ENCODE measurements at places on chromosomes 5 and 9. TPM values are rescaled to one million over a fixed set of nuclear protein-coding genes. Genes with fewer than 3 reads are reported as not detected.

LCN1 gene
- 0.60 TPM for total RNA-seq

BHMT gene
- not detected for total RNA-seq

TRPM6 gene
- total RNA-seq = 0.02 TPM

DDX4 gene
- not detected for total RNA-seq

C9orf153 gene
- total RNA-seq = not detected

RANBP3L gene
- 1.2 TPM for total RNA-seq

CMBL gene
- 20.5 TPM for total RNA-seq

PHF24 gene
- total RNA-seq = 0.30 TPM

SLC34A3 gene
- not detected for total RNA-seq

PCDHB5 gene
- total RNA-seq = 10.2 TPM

PCDHGC4 gene
- 0.72 TPM for total RNA-seq

PTTG1 gene
- 8.6 TPM for total RNA-seq

ZDHHC11B gene
- not detected for total RNA-seq

DNA sequence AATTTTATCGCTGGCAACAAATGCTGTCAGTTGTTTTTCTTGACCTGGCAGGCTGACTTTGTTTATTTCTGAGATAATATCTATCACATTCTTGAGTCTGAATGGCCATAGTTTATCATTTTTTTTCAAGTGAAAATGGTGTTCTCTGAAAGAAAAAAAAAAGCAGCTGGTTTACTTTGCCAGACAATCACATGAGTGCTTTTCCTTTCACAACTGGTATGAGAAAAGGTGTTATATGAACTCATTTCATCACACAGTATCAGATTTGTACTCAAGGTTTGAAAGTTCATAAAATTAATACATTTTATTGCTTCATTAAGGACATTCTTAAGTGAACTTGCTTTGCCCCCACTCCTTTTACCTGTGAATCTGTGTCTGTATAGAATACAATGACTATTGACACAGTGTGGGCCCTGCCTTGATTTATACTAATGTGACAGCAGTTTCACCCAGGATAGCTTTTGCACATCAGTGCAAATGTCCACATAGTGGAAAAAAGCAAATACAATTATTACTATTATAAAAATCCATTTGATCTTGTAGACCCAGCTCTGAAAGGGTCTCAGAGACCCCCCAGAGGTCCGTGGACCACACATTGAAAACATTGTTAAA lies 33.1 kb upstream of the PRLR start:
- no peaks in the 10 kb centered on the region for H3K36me3 ChIP-seq
- DNase-seq = no peak
- no peaks in the 10 kb centered on the region for H3K4me1 ChIP-seq
- no peak overlapping the region for H3K4me3 ChIP-seq

- H3K27me3 ChIP-seq = peaks cover 25% of the 10 kb centered on the region
- no peaks in the 10 kb centered on the region for H3K4me1 ChIP-seq
- no peak for DNase-seq
- H3K36me3 ChIP-seq = no peaks in the 10 kb centered on the region
Observed at GRCh38 chr9:31790720-31791119, 593.7 kb upstream of the ACO1 start.

DNA sequence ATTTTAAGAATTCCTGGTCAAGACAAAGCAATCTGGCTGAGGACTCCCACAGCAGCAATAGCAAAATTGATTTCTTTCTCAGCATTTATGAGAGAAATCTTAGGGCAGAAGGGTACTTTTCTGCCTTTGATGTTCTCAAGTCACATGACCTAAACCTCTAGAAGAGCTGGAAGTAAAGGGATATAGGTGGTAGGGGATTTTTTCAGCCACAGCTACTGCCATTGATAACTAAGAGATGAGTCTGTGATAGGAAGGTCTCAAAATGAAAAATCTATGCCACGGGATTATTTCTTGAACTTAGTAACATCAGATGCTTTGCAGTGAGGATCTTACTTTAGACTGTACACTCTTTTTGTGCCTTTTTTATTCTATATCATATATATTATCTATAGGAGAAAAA lies 35.6 kb downstream of the IL6ST start:
- no peak overlapping the region for H3K4me3 ChIP-seq
- no peak overlapping the region for H3K27ac ChIP-seq
- H3K4me1 ChIP-seq = no peaks in the 10 kb centered on the region
- peaks cover 26% of the 10 kb centered on the region for H3K36me3 ChIP-seq
- DNase-seq = no peak

DNA sequence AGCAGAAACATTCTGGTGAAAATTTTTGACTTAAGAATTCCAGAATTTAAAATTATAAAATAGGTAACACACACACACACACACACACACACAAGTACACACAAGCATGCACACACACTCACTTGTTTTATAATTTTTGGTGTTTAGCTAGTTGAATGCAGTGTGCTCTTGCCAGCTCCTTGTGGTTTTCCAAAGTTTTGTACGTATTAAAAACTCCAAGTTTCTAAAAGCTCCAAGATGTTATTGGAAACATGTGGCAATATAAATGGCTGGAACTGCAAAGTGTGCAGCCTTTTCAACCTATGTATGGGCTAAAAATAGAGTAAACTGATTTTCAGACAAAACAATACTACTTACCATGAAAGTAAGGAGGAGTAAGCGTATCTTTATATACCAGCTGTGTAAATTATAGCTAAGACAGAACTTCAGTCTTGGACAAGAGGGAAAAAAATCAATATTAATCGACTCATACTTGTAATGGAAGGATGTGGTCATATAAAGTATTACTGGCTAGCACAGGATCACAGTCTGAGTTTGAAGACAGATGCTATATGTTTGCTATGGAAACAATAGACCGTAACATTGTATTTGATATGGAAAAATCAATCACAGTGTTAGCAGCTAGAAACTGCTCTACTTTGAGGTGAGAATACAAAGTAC lies 727.1 kb upstream of the GRAMD2B start:
- H3K4me3 ChIP-seq = no peak overlapping the region
- no peaks in the 10 kb centered on the region for H3K27me3 ChIP-seq
- no peak overlapping the region for H3K27ac ChIP-seq
- H3K4me1 ChIP-seq = peaks cover 31% of the 10 kb centered on the region

DNA sequence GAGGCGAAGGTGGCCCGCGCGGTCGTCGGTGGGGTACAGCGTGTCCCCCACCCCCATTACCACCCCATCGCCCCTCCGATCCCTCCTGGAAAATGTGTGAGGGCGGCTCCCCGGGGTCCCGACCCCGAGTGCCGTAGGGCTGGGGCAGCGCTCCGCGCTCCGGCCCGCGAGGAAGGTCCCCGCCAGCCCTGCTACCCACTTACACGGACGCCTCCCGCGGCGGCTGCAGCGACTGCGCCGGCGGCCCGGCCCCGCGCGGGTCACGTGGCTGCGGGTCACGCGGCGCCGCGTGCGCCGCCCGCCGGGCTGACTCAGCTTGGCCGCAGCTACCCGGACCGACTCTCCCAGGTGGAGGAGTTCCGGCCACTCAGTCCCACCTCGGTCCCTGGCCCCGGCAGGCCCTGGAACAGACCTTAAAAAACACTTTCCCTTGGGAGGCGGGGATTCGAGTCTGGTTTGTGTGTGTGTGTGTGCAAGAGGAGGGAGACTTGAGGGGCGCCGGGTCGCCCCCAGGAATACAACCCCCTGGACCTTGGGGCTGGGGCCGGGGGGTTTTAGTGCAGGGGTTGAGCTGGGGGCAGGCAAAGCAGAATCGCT lies at the start of gene GNPDA1:
TSS of gene GNPDA1 (minus strand) at position 236 of the 597 bp plus-strand sequence. CDS start 992 bp downstream, outside the sequence.
- no peak for DNase-seq
- H3K4me3 ChIP-seq = peak within 1 kb of the TSS; percentile 86
- H3K27ac ChIP-seq = peak within 1 kb of the TSS; percentile 98
- no peaks in the 10 kb centered on the region for H3K27me3 ChIP-seq
- no peaks in the 10 kb centered on the region for H3K36me3 ChIP-seq

- H3K27ac ChIP-seq = no peak overlapping the region
- H3K36me3 ChIP-seq = no peaks in the 10 kb centered on the region
- peak; percentile 43 for DNase-seq
- peaks cover 31% of the 10 kb centered on the region for H3K4me1 ChIP-seq
Observed at GRCh38 chr5:156505101-156505500, 178.1 kb downstream of the SGCD start.

DNA sequence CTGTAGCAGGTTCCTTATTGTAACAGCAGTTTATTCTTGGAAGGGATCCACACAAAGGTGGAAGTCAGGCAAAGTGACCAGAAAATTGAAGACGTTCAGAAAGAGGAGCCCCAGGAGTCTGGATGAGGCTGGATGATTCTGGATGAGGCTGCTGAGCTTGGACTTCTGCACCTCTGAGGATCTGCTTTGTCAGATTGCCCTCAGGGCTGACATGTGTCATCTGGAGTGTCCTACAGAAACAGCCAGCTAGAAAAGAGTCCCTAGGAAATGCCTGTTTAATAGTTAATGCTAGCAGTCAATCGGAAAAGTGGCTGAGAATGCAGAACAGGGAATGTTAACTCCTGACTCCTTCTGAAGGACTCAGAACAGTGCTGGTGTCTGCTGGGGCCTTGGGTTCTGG lies 236.4 kb downstream of the LRRC70 start:
- DNase-seq = no peak
- no peak overlapping the region for H3K4me3 ChIP-seq
- no peaks in the 10 kb centered on the region for H3K4me1 ChIP-seq
- H3K27me3 ChIP-seq = peaks cover 3% of the 10 kb centered on the region
- no peaks in the 10 kb centered on the region for H3K36me3 ChIP-seq
- H3K27ac ChIP-seq = no peak overlapping the region

DNA sequence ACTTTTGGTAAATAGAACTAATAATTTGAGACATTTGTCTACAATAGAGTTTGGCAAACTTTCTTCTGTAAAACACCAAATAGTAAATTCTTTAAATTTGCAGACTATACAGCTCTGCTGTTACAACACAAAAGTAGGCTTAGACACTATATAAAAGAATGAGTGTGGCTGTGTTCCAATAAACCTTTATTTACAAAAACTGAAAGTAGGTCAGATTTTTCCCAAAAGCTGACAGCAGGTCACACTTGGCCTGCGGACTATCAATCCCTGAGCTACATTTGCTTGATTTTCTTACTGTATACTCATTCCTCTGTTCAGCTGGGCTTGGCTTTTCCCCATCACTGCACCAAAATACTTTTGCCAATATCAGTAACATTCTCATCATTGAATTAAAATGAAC lies 189.4 kb downstream of the COMMD10 start:
- H3K4me3 ChIP-seq = no peak overlapping the region
- no peak overlapping the region for H3K27ac ChIP-seq
- H3K27me3 ChIP-seq = no peaks in the 10 kb centered on the region
- peaks cover 5% of the 10 kb centered on the region for H3K4me1 ChIP-seq

DNA sequence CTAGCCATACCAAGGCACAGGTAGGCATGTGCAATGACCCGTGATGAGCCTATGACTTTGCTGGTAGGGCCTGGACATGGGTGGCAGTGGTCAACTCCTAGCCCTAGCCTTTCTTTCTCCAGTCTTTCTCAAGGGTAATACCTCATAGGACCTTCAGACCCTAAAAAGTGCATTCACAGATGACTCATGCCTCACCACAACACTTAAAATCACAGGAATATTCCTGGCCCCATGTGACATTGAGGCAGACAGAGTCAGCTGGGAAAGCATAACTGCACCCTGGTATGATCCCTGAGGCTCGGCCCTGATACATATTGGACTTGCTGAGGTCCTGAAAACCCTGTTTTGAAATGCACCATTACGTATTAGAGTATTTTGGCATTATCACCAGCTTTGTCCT lies 449.5 kb downstream of the HINT1 start:
- H3K27ac ChIP-seq = no peak overlapping the region
- H3K4me1 ChIP-seq = peaks cover 8% of the 10 kb centered on the region
- H3K36me3 ChIP-seq = no peaks in the 10 kb centered on the region
- H3K27me3 ChIP-seq = no peaks in the 10 kb centered on the region

- no peak overlapping the region for H3K27ac ChIP-seq
- H3K36me3 ChIP-seq = peaks cover 2% of the 10 kb centered on the region
- no peaks in the 10 kb centered on the region for H3K4me1 ChIP-seq
- H3K27me3 ChIP-seq = no peaks in the 10 kb centered on the region
- DNase-seq = peak; percentile 77
Observed at GRCh38 chr5:195401-196160, 4.3 kb downstream of the LRRC14B start.

- DNase-seq = no peak
- no peak overlapping the region for H3K27ac ChIP-seq
- H3K4me1 ChIP-seq = no peaks in the 10 kb centered on the region
- no peaks in the 10 kb centered on the region for H3K36me3 ChIP-seq
- no peaks in the 10 kb centered on the region for H3K27me3 ChIP-seq
Observed at GRCh38 chr5:45414620-45415573, 281.3 kb downstream of the HCN1 start.

GRCh38 chr5:134125039-134126015 lies 10.8 kb downstream of the TCF7 start:
- no peak overlapping the region for H3K4me3 ChIP-seq
- H3K27me3 ChIP-seq = peaks cover 2% of the 10 kb centered on the region
- no peak for DNase-seq
- peaks cover 2% of the 10 kb centered on the region for H3K36me3 ChIP-seq
- H3K27ac ChIP-seq = peak overlapping the region; percentile 79
- H3K4me1 ChIP-seq = peaks cover 31% of the 10 kb centered on the region

GRCh38 chr9:34985311-34985899 lies 4.1 kb upstream of the DNAJB5 start:
- H3K27ac ChIP-seq = no peak overlapping the region
- peaks cover 15% of the 10 kb centered on the region for H3K27me3 ChIP-seq
- H3K4me1 ChIP-seq = peaks cover 17% of the 10 kb centered on the region
- H3K4me3 ChIP-seq = no peak overlapping the region
- H3K36me3 ChIP-seq = no peaks in the 10 kb centered on the region

GRCh38 chr5:157085930-157086329 lies 22.9 kb downstream of the HAVCR2 start:
- H3K4me1 ChIP-seq = no peaks in the 10 kb centered on the region
- no peak overlapping the region for H3K27ac ChIP-seq
- H3K4me3 ChIP-seq = no peak overlapping the region
- no peaks in the 10 kb centered on the region for H3K36me3 ChIP-seq
- no peak for DNase-seq

DNA sequence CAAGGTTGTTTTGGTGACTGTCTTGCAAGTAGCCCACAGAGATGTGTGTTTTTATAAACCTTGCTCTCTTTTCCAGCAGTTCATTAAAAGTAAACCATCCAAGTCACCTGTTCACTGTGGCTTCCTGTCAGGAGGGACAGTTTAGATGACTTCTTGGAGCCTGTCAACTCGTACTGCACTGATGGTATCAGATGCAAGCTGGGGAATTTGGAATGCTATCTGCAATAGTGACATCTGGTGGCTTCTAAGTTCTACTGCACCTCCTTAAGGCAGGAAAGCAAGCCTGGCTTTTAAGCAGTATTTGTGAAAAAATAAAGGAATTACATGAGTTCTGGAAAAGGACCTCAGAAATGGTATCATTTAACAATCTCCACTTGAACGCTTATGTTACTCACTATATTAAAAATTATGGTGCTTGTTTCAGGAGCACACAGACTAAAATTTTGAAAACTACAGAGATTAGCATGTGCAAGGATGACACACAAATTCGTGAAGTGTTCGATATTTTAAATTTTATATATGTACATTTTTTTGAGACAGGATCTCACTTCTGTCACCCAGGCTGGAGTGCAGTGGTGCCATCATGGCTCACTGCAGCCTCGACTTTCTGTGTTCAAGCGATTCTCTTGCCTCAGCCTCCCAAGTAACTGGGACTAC lies 164.0 kb downstream of the TTC39B start:
- H3K27me3 ChIP-seq = no peaks in the 10 kb centered on the region
- no peaks in the 10 kb centered on the region for H3K36me3 ChIP-seq
- H3K4me3 ChIP-seq = no peak overlapping the region
- DNase-seq = no peak

GRCh38 chr9:133740911-133741310 lies 2.8 kb upstream of the SARDH start:
- peaks cover 16% of the 10 kb centered on the region for H3K27me3 ChIP-seq
- peaks cover 2% of the 10 kb centered on the region for H3K36me3 ChIP-seq
- H3K4me1 ChIP-seq = no peaks in the 10 kb centered on the region
- no peak overlapping the region for H3K27ac ChIP-seq
- DNase-seq = no peak
- H3K4me3 ChIP-seq = no peak overlapping the region

All from chondrocyte (in vitro differentiated cells).